ENCODE measurements at places on chromosomes 3 and 15.

GRCh38 chr15:27422997-27423396 is 452.0 kb downstream of the GABRG3 start:
- DNase-seq: no peak

DNA sequence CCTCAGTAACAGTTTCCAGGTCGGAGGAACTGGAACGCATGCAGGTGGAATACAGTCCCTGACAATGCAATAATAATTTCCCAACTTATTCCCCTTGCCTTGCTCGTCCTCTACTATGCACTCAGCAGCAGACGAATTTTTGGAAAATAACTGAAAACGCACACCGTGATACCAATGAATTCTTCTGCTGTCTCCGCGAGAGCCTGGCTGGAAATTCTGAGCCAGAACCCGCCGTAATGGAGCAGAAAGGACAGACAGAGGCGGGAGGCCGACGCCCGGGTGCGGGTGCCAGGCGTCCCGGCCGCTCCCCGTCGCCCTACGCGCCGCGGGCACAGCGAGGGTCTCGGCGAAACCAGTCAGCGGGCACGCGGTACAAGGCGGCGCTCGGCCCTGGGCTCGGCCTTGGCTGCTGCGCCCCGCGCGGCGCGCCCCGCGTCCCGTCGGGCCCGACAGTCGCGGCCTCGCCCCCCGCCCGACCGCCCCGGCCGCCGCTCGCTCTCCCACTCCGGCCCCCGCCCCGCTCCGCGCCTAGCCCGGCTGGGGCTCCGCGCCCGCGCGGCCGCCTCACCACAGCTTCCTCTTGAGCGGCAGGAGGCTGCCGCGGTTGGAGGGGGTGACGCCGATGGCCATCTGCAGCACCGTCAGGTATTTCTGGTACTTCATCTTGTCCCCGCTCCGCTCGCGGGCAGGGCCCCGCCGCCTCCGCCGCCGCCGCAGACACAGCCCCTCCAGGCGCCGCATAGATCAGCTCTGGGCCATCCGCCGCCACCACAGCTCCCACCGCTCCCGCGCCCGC is 114.5 kb upstream of the GOLGA8J start:
- DNase-seq: no peak

DNA sequence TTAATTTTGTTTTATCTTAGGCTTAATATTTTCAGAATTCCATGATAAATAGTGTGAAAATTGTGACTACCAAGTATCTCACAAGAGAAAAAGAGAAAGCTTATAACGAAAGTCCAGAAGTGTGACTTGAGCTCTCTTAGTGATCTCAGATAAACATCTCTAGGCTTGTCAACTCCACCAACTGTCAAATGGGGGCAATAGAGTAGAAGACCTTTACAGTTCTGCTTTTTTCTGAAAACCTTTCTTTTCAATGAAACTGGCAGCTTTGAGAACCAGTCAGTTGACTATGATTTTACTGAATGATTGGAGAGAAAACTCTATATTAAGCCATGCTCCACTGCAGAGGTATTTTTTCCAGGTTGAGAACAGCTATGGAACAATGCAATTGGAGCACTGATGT is 119.2 kb upstream of the TP63 start:
- no peak for DNase-seq

DNA sequence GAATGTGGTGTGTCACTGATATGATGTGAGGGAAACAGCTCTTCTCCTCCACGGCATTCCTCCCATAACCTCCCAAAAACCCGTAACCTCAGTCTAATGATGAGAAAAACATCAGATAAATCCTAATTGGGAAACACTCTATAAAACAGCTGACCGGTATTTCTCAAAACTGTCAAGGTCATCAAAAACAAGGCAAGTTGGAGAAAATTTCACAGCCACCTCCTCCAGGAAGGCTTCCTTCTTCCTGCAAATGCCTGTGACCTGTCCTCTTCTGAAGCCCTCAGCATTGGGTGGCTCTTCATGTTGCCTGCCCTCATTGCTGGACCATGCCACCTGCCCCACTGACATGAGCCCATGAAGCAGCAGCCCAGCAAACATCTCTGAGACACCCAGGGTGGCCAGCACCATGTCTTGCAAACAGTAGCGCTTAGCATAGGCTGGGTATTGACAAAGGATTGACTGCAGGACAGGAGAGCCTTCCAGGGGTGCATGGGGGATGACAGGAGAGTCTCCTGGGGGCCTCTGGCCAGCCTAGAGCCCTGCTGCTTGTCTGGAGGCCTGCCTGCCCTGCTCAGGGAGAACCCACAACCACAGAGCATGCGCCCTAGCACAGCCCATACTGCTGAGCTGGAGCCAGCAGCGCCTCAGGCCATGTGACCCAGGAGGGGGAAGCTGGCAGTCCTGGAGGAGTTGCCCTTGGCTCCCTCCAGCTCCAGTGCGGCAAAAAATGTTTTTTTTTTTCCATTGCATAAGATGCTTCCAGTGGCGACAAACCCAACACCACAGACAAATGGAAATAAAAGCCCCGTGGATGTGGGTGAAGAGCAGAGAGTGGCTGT is 49.7 kb downstream of the XXYLT1 start:
- peak; percentile 49 for DNase-seq

DNA sequence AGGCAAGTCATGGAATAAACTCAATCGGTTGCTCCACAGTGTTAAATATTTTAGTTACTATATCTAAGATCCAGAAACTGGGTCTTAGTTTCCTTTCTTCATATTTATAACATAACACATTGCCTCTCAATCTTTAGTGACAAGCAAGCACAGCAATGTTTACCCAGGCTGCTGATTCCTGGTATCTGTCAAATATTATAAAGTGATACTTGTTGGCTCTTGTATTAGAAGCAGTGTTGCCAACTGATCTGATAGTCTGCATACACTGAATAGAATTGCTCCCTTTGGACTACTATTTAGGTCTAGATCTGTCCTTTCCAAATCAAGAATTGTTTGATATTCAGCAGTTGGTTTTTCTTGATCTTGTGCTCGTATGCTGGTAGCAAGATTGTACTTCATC is 7.2 kb upstream of the HHLA2 start:
- no peak for DNase-seq
